ENCODE measurements at places on chromosomes 11 and 22.

- H3K27ac ChIP-seq: no peak overlapping the region
- no peak for DNase-seq
- no peaks in the 10 kb centered on the region for H3K27me3 ChIP-seq
- H3K36me3 ChIP-seq: no peaks in the 10 kb centered on the region
- H3K4me1 ChIP-seq: no peaks in the 10 kb centered on the region
Observed at GRCh38 chr11:84261707-84262106, 975.5 kb upstream of the CCDC90B start.

DNA sequence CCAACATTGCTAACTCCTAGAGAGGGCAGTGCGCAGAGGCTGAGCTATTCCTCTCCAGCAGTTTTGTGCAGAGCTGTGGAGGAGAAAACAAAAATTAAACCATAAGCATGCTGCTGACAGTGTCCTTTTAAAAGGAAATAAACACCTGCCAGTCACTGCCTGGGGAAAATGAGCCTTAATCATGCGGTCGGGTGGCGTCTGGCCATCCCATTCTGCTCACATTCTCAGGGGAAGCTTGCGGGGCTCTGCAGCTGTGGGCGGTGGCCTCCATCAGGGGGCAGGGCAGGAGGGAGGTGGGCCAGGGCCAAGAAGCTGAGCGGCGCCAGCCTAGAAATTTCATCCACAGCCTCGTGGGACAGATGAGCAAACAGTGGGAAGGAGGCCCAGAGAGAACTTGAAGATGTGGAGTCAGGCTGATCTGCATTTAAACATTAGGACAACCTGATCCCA is 71.0 kb upstream of the TP53I11 start:
- no peak overlapping the region for H3K4me3 ChIP-seq
- no peaks in the 10 kb centered on the region for H3K36me3 ChIP-seq
- DNase-seq: peak; percentile 84
- H3K27me3 ChIP-seq: no peaks in the 10 kb centered on the region
- peak overlapping the region; percentile 72 for H3K27ac ChIP-seq
- peaks cover 52% of the 10 kb centered on the region for H3K4me1 ChIP-seq

- H3K36me3 ChIP-seq: no peaks in the 10 kb centered on the region
- no peaks in the 10 kb centered on the region for H3K27me3 ChIP-seq
- H3K4me1 ChIP-seq: peaks cover 30% of the 10 kb centered on the region
Observed at GRCh38 chr11:73747762-73748161, 13.1 kb downstream of the RAB6A start.

DNA sequence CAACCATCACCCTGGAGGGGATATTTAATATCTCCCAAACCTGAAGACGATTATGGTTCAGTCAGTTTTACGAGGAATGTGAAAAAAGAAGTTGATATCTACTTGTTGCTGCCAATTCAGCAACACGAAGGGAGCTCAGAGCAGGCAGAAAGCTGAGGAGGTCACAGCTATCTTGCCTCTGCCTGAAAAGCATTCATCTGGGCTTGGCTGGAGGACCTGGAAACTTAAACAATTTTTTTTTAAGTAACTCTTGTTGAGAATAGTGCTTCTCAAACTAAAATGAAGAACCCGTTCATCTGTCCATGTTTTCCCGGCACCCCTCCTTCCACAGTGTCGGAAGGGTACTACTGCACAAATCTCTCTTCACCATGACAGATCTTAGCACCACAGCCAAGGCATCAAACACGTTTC is 98.9 kb downstream of the MICAL3 start:
- H3K27me3 ChIP-seq: no peaks in the 10 kb centered on the region
- DNase-seq: no peak
- H3K36me3 ChIP-seq: no peaks in the 10 kb centered on the region
- H3K4me1 ChIP-seq: peaks cover 84% of the 10 kb centered on the region
- peak overlapping the region; percentile 95 for H3K27ac ChIP-seq

GRCh38 chr11:43119275-43119970 is 192.4 kb upstream of the API5 start:
- H3K4me1 ChIP-seq: no peaks in the 10 kb centered on the region
- no peak overlapping the region for H3K27ac ChIP-seq
- H3K27me3 ChIP-seq: no peaks in the 10 kb centered on the region
- H3K36me3 ChIP-seq: no peaks in the 10 kb centered on the region

DNA sequence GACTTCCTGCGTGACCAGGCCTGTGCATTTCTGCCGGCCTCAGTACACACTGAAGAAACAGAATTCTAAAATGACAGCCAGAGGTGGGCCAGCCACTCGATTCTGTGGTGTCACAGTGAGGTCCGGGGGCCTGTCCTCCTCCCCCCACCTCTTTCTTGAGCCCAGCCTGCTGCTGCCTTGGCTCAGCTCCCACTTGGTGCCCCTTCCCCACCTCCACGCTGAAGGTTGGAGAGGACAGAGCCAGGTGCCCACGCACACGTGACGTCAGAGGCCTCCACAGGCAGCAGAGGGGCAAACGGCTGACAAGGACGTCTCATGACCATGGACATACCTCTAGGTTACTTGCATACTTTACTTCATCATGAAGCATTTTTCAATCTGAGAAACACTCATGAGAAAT is 78.0 kb upstream of the SHANK2 start:
- DNase-seq: no peak
- no peak overlapping the region for H3K27ac ChIP-seq
- H3K36me3 ChIP-seq: no peaks in the 10 kb centered on the region
- H3K27me3 ChIP-seq: peaks cover 53% of the 10 kb centered on the region
- H3K4me3 ChIP-seq: no peak overlapping the region

- H3K27ac ChIP-seq: no peak overlapping the region
- H3K4me1 ChIP-seq: peaks cover 14% of the 10 kb centered on the region
- H3K4me3 ChIP-seq: no peak overlapping the region
- H3K27me3 ChIP-seq: peaks cover 14% of the 10 kb centered on the region
- DNase-seq: no peak
Observed at GRCh38 chr11:27871056-27871455, 170.8 kb upstream of the BDNF start.

GRCh38 chr11:69660001-69660500 is 15.1 kb downstream of the LTO1 start:
- H3K27ac ChIP-seq: no peak overlapping the region
- peaks cover 6% of the 10 kb centered on the region for H3K4me1 ChIP-seq
- peaks cover 28% of the 10 kb centered on the region for H3K36me3 ChIP-seq
- H3K4me3 ChIP-seq: no peak overlapping the region

DNA sequence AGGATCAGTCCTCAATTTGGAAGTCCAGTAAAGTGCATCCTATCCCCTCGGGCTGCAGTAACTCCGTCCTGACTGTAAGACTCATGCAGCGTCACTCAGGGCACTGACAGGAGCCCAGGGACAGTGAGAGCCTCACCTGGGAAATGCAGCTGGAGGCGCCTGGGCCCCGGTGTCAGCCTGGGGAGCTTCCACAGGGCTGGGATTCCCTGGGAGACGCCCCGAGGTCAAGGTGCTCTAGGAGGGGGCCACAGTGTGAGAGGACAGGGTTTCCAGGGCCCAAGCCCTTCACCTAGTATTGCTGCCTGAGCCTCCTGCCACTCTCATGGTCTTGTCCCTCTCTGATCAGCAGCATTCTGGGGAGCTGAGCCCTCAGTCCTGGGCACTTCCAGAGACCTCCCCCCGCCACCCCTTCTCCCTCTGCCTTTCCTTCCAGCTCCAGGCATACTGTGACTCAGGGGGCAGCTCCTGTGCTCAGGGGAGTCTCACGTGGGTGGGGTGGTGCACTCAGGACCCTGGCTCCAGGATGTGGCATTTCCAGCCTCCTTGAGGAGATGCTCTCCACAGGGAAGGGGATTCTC is 99.1 kb upstream of the IGLL5 start:
- no peaks in the 10 kb centered on the region for H3K36me3 ChIP-seq
- H3K4me3 ChIP-seq: no peak overlapping the region
- peaks cover 69% of the 10 kb centered on the region for H3K27me3 ChIP-seq
- DNase-seq: no peak
- no peaks in the 10 kb centered on the region for H3K4me1 ChIP-seq

GRCh38 chr22:19051381-19052072 is 70.7 kb downstream of the DGCR2 start:
- no peak for DNase-seq
- peaks cover 76% of the 10 kb centered on the region for H3K36me3 ChIP-seq

DNA sequence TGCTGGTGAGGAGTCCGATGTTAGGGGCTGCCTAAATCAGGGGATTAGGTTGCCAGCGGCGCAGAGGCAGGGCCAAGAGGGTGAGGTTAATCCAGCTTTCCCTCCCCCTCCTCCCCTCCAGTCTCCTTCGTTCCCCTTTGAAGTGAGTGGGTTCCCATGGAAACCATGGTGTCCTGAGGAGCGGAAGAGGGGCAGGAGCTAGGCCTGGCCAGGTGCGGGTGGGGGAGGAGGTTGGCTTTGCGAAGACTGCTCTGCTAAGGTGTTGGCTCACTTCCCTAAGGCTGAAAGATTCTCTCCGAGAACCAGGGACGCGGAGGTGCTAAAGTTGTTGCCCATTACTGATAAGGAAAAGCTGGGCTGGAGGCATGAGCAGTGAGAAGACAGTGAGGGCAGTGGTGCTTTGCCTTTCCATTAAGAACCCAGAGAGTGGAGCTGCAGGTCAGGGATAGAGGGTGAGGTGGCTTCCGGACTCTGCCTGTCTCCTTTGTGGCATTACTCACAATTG is 124.6 kb downstream of the FEZ1 start:
- H3K27ac ChIP-seq: no peak overlapping the region
- DNase-seq: no peak
- H3K36me3 ChIP-seq: no peaks in the 10 kb centered on the region
- no peaks in the 10 kb centered on the region for H3K27me3 ChIP-seq
- peaks cover 51% of the 10 kb centered on the region for H3K4me1 ChIP-seq

DNA sequence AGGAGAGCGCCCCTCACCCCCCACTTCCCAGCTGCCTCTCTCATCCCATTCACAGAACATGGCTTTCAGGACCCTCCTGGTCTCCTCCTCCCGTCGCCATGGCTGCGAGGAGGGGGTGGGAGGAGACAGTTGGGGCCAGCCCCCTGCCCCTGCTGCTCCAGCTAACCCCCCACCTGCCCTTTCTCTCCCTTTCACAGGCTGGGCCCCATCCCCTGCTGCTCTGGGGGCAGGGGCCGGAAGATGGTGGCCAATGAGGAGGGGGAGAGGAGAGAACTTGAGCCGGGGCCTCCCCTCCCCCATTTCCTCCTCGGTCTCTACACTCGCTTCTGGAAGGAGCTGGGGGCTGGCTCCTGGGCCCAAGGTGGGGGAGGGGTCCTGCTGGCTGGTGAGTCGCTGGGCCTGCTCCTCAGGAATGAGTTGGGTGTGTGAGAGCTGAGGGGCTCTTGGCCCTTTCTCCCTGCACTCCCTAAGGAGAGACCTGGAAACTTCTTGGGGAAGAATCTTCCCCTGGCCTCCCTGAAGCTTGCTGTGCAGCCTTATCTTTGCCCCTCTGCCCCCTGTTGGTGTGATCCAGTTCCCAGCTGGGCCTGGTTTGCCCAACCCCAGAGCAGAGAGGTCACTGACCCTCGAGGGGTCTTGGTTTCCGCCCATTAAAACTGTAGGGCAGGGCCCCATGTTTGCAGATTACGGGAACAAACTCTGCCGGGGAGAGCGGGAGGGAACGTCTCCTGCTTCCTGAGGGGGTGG is 10.2 kb downstream of the YPEL4 start:
- H3K27ac ChIP-seq: peak overlapping the region; percentile 44
- H3K27me3 ChIP-seq: no peaks in the 10 kb centered on the region
- H3K4me3 ChIP-seq: peak overlapping the region; percentile 93
- peaks cover 49% of the 10 kb centered on the region for H3K4me1 ChIP-seq
- DNase-seq: no peak

DNA sequence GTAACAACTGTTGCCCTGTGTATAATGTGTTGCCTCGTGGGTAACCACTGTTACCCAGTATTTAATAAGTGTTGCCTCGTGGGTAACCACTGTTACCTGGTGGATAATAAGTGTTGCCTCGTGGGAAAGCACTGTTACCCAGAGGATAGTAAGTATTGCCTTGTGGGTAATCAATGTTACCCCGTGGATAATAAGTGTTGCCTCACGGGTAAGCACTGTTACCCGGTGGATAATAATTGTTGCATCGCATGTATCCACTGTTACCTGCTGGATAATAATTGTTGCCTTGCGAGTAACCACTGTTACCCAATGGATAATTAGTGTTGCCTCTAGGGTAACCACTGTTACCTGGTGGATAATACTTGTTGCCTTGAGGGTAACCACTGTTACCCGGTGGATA is 17.1 kb upstream of the NXPE4 start:
- no peak for DNase-seq
- H3K36me3 ChIP-seq: no peaks in the 10 kb centered on the region
- H3K27me3 ChIP-seq: no peaks in the 10 kb centered on the region
- H3K27ac ChIP-seq: no peak overlapping the region
- no peak overlapping the region for H3K4me3 ChIP-seq

- H3K27me3 ChIP-seq: no peaks in the 10 kb centered on the region
- no peak for DNase-seq
- peak overlapping the region; percentile 94 for H3K27ac ChIP-seq
- no peak overlapping the region for H3K4me3 ChIP-seq
- H3K36me3 ChIP-seq: peaks cover 34% of the 10 kb centered on the region
Observed at GRCh38 chr11:66072518-66072917, 2.4 kb downstream of the PACS1 start.

GRCh38 chr22:30607300-30607930 is 441 bp downstream of the TCN2 start:
- peaks cover 54% of the 10 kb centered on the region for H3K4me1 ChIP-seq
- H3K4me3 ChIP-seq: peak overlapping the region; percentile 79
- peaks cover 16% of the 10 kb centered on the region for H3K36me3 ChIP-seq
- peak overlapping the region; percentile 88 for H3K27ac ChIP-seq
- H3K27me3 ChIP-seq: no peaks in the 10 kb centered on the region
- DNase-seq: no peak

DNA sequence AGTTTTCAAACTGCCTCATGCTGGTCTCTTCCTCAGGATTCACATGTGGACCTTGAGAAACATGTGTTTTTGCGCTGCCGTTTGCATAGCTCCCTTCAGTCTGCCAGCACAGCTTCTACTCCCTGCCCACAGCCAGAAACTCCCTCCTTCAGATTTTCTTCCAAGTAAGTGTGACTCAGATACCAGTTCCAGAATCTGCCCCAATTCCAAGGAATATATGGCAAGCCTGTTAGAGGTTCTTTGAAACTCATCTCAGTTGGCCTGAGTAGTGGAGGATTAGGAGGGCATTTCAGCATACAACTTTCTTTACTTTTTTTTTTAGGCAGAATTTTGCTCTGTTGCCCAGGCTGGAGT is 67.1 kb downstream of the SNX19 start:
- H3K27ac ChIP-seq: no peak overlapping the region
- no peak overlapping the region for H3K4me3 ChIP-seq
- DNase-seq: no peak
- H3K4me1 ChIP-seq: no peaks in the 10 kb centered on the region

DNA sequence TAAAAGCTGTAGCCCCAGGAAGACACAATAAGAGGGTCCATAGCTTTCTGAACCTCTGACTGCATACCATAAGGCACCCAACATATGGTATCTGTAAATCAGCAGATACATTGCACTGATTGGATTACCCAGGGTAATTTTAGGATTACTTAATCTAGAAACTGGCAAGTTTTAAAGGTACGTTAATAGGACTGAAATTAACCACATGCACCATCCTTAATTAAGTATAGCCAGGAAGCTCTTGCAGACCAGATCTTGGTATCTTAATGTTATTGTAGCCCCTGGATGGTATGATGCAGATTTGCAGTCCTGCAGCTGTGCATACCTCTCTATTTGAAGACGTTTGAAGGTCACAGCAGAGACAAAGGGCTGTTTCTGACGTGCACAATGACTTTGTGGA is 72.8 kb downstream of the ARHGAP42 start:
- no peaks in the 10 kb centered on the region for H3K27me3 ChIP-seq
- H3K4me3 ChIP-seq: no peak overlapping the region
- no peak overlapping the region for H3K27ac ChIP-seq
- no peaks in the 10 kb centered on the region for H3K36me3 ChIP-seq
- DNase-seq: no peak

GRCh38 chr11:19301361-19301760 is 60.6 kb upstream of the E2F8 start:
- no peak overlapping the region for H3K4me3 ChIP-seq
- no peak overlapping the region for H3K27ac ChIP-seq
- no peaks in the 10 kb centered on the region for H3K4me1 ChIP-seq
- H3K36me3 ChIP-seq: no peaks in the 10 kb centered on the region
- H3K27me3 ChIP-seq: peaks cover 20% of the 10 kb centered on the region
- no peak for DNase-seq
